Brain microvascular endothelial cell (primary cell): ENCODE measurements at places on chromosomes 13 and 19.

DNA sequence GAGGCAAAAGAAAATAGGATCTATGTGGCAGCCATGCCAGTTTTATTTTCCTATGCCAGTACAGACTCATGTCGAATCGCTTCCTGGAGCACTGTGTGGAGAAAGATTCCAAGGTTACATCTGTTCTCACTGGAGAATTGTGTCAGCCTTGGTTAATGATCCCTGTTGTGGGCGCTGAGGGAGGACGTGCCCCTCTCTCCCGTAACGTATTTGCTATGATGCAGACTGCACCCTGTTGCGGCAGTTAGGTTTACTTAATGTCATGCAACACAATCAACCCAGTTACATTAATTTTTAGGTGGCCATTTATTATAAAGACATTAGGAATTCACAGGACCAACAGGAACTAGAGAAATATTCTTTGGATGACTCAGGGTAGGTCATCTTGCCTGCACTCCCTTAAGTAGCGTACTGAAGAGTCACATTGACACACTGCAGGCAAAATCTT is 892.9 kb downstream of the EFNB2 start:
- peak; percentile 46 for DNase-seq

- DNase-seq: no peak
Measured at GRCh38 chr13:94177041-94177440, 302.4 kb downstream of the DCT start.

DNA sequence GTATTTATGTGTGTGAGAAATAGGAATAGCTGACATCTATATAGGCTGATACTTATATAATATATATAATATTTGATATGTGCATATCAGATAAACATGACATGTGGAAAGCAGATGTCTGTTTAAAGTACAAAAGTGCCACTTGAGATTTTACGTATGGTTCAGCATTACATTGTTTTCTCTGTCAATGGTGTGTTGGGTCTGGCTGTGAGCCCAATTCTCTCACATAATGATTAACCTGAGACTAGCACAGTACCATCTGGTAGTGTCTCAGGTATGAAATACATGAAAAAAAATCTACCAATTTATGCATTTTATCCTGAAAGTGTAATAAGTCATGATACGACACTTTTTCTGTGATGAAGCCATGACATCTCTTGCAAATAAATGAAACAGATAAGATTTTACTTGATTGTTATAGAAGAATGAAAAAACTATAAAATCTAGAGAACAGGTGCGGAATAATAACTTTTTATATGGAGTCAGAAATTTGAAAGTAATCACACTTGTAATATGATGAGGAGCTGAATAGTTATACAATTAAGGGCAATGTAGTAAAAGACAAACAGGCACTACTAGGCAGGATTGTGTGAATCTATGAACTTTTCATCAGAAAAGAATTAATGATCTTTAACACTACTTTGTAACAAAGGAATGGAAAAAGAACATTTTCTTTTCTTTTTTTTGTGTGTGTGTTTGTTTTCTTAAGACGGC is 1405.0 kb downstream of the OLFM4 start:
- no peak for DNase-seq

DNA sequence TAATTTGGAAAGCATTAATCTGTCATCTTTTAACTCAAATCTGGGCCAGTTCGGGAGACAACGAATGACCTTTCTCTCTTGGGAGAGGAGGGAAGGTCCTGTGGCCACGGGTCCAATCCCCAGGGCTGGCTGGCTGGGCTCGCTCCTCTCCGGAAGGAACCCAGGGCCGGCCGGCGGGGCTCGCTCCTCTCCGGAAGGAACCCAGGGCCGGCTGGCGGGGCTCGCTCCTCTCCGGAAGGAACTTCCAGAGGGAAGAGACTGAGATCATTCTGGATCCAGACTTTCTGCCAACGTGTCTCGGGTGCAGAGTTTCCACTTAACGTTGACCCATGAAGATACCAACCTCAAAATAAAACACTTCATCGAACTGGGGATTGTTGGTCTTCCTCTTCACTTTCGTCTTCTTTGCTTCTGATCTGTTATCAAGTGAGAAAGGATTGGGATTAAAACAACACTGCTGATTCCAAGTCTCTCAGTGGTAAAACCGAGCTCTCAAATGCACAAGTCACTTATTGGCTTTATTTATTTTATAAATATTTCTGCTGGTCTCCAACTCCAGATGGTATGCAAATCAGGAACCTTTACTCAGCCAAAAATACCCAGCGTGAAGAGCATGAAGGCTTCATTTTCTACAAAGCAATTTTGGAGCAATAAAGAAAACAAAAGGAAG is 53.3 kb upstream of the C13orf46 start:
- no peak for DNase-seq

- DNase-seq: no peak
Measured at GRCh38 chr13:69935043-69935442, 172.6 kb upstream of the ATXN8OS start.

GRCh38 chr13:50167224-50167947 is 152.1 kb downstream of the KCNRG start:
- no peak for DNase-seq

- DNase-seq: no peak
Measured at GRCh38 chr19:30978639-30979038, 370.6 kb downstream of the TSHZ3 start.

- no peak for DNase-seq
Measured at GRCh38 chr13:23098161-23098907, 82.4 kb upstream of the SGCG start.

GRCh38 chr13:25059958-25060357 is 36.0 kb upstream of the PABPC3 start:
- no peak for DNase-seq

- DNase-seq: no peak
Measured at GRCh38 chr19:12984143-12984627, 11.1 kb upstream of the NFIX start.

GRCh38 chr19:5254543-5254942 is 86.1 kb downstream of the PTPRS start:
- DNase-seq: no peak

GRCh38 chr19:32471811-32472210 is 66.2 kb downstream of the DPY19L3 start:
- DNase-seq: no peak

DNA sequence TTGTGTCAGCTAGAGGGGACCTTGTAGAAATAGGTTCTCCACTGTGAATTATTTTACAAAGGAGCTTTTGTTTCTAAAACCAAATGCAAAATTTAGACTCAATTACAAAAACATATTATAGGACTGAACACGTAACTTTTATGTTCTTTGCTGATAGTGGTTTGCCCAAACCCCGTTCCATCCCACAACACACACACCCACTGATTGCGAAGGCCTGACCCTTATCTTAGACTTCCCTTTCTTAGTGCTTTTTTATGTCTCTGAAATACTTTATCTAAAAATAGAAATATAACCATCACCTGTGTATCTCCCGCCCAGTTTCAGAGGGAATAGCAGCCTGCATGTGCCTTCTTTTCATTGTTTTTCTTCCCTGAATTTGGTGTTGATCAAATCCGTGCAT is 13.0 kb downstream of the CCNA1 start:
- DNase-seq: no peak

DNA sequence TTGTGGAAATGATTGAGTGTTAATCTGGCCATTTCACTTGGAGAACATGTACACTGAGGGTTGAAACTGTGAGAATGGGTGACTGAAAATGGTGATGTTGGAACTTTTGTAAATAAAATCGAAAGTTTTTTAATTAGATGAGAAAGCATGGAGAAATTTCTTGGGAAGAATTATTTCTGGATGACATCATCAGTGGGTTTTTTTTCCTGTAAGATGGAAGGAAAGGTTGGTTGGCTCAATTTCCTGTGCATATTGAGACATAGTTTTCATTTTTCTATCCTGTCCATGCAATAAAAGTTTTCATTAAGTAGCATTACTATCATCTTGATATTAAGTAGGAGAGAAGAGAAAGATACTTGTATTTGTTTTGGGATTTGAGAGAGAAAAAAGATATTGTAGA is 120.6 kb upstream of the HTR2A start:
- no peak for DNase-seq

GRCh38 chr19:43148233-43148632 is 38.1 kb downstream of the PSG5 start:
- peak; percentile 61 for DNase-seq

- peak; percentile 7 for DNase-seq
Measured at GRCh38 chr13:96229356-96229755, 139.4 kb downstream of the HS6ST3 start.

DNA sequence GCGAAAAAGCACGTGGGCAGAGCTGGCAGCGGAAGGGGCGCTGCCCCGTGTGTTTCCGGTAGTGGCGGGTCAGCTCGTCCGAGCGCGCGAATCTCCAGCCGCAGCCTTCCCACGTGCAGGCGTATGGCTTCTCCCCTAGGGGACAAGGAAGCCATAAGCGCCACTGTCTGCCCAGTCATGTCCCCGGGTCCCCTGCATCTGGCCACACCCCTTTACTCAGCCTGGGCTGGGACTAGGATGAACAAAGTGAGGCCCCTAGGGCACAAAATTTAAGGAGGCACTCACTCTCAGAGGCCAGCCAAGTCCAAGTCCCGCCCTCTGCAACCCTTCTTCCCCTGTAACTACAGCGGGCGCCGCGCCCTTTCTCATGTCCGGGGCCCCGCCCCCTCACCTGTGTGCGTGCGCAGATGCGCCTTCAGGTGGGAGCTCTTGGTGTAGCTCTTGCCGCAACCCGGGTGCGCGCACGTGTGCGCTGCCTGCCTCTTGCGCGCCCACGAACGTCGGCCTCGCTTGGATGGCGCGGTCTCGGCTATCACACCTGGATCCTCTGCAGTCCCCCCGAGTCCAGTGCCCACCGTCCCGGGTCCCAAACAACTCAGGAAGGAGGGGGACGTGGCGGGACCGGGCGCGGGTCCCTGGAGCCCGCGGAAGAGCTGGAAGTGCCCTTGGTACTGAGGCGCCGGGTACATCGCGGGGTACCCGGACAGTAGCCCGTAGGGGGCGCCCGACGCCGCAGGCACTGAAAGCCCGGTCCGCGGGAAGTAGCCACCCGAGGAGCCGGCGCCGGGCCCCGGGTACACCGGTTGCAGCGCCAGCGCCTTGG is 1.9 kb downstream of the KLF1 start:
- peak; percentile 18 for DNase-seq

- no peak for DNase-seq
Measured at GRCh38 chr13:75458696-75459422, 23.1 kb downstream of the TBC1D4 start.

- no peak for DNase-seq
Measured at GRCh38 chr19:2804156-2805004, 15.3 kb upstream of the ZNF554 start.

- DNase-seq: no peak
Measured at GRCh38 chr13:61466280-61466679, 50.6 kb upstream of the PCDH20 start.

DNA sequence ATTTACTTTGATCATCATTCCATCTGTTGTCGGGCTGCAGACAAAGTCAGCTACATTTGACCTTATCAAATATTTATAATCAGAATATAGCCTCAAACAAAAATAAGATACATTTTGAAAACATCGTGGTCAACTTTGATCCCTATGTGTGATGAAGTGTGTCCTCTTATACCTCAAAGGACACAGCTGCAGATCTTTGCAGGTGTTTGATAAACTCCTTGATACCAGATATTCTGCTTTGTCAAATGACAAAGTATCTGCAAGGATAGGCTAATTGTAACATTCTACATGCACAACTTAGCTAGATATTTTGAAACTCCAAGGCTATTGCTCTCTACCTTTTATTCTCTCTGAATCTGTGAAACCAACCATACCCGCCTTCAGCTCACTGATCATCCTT is 44.0 kb downstream of the PHF11 start:
- no peak for DNase-seq

- peak; percentile 18 for DNase-seq
Measured at GRCh38 chr19:17125062-17125727, 49.6 kb downstream of the MYO9B start.

DNA sequence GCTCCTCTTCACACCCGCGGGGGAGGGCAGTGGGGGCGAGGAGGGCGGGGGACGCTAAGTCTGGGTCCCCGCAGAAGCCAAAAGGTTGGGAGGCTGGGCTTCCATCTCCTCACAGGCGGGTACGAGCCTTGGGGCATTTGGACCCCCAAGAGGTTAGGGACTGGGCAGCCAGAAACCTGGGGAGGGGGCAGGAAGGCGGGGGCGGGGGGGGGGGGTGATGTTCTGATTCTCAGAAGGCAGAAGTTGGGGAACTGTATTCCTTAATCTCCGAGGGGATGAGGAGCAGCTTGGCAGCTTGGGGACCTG is 5.1 kb downstream of the BCL3 start:
- no peak for DNase-seq

- DNase-seq: no peak
Measured at GRCh38 chr19:23183251-23183650, 66.4 kb downstream of the ZNF730 start.

GRCh38 chr19:44596428-44597130 is 16.8 kb upstream of the IGSF23 start:
- DNase-seq: no peak

DNA sequence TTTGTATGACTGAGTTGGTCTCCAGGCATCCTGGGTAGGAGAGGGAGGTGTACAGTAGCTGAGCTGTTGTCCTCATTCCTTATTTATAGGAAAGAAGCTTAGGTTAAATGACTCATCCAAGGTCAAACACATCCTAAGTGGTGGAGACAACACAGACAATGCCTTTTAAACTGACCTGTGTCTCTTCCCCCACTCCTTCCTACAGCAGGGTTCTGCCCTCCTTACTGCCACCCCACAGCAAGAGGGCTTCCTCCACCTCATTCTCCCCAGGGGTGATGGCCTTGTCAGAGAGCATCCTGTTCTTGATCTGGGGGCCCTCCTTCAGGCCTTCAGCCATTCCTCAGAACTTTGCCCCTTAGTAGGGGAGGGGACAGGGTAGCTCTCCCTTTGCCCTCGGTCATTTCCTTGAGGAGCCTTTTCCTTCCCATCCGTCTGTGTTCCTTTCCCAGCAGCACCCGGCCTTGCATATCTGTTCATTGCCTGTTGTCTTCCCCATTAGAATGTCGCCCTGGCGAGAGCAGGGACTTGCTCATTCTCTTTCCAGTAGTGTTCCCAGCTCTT is 48.2 kb upstream of the GPI start:
- DNase-seq: peak; percentile 24

DNA sequence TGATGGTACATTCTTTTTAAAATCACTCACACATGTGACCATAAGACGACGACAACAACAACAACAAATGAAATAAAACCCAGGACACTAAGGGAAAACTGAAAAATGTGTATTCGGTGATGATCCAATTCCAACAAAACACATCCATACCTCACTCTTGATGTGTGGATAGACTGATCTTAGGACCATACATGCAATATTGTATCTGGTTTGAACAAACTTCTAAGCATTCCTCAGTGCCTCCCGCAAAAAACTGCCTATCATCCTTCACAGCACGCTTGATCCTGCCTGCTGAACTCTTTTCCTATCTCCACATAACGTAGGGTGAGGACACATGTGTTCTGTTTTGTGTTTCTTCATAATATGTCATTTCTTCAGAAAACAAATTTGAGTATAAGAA is 415.2 kb downstream of the KCTD12 start:
- DNase-seq: no peak

- DNase-seq: no peak
Measured at GRCh38 chr19:51903192-51903591, 1.6 kb downstream of the ZNF649 start.

DNA sequence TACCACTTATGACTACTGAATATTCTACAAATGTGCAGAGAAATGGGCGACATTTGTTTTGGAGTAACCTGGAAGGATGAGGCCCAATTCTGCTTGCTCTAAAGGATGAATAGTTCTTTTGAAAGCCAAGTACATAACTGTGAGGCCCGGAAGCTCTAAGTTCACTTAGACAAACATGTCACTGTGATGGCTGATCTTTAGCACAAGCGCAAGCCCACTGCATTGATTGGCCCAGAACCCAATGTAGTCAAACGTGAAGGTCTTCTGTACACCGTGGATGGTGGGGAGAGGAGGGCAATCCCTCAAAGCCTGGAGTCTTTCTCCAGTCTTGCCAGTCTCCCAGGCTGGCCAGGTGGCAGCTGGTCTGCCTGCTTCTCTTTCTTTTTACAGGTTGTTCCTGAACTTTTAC is 139.6 kb downstream of the RFC3 start:
- DNase-seq: no peak
